Mononuclear cell (primary cell): ENCODE measurements at places on chromosomes 1 and 21. TPM values are rescaled to one million over a fixed set of nuclear protein-coding genes. Genes with fewer than 3 reads are reported as not detected.

Gene FPGT
- 5.6 TPM for total RNA-seq

Gene OR2L8
- 0.31 TPM for total RNA-seq

Gene KRTAP11-1
- not detected for total RNA-seq

Gene MANEAL
- 0.42 TPM for total RNA-seq

Gene PRKAA2
- total RNA-seq: under 0.01 TPM

Gene FNDC5
- 0.10 TPM for total RNA-seq

Gene RHCE
- not detected for total RNA-seq
